ENCODE measurements at places on chromosomes 16 and 17.

GRCh38 chr17:69819316-69820087 is 255.5 kb upstream of the KCNJ16 start:
- no peak for DNase-seq

DNA sequence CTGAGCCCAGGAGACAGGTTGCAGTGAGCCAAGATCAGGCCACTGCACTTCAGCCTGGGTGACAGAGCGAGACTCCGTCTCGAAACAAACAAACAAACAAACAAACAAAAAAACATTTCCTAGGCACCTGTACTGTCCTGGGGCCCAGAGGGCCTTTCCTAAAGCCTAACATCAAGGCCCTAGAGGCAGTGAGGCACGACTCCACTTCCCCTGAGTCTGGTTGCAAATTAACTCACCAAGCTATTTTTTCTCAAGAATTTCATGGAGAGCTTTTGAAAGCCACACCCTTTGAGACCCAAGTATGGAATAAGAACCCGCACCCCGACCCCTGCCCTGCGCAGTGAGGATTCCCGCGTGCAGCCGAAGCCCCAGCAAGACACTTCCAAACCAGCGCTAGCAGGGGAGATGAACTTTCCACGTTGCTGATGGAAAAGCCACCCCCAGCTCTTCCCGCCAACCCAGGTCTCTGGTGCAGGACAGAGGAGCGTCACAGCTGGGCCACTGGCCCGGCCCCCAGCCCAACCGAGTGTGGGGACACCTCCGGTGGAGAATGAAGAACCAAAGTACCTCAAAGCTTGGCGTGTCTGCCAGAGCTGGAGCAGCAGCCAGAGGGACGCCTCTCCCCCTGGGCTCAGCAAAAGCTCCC is 1.2 kb downstream of the CHST5 start:
- no peak for DNase-seq

DNA sequence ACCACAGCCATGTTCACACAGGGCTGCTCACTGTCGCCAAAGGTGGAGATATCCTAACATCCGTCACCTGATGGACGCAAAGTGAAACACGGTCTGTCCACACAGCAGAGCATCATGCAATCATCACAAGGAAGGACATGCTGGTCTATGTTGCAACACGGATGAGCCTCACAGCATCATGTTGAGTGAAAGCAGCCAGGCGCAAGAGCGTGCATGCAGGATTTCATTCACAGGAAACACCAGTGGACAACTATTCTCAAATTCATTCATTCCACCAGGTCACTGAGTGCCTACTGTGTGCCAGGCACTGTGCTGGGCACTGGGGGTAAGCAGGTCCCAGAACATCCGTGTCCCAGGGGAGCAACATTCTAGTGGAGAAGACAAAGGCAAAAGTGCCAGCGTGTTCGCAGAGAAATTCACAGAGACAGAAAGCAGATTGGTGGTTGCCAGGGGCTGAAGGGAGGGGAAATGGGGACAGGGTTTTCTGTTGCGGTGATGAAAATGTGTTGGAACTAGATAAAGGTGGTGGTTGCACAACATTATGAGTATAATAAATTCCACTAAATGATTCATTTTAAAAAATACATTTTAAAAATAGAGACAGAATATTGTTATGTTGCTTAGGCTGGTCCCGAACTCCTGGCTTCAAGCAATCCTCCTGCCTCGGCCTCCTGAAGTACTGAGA is 22.7 kb upstream of the KCNJ12 start:
- DNase-seq, result no peak

DNA sequence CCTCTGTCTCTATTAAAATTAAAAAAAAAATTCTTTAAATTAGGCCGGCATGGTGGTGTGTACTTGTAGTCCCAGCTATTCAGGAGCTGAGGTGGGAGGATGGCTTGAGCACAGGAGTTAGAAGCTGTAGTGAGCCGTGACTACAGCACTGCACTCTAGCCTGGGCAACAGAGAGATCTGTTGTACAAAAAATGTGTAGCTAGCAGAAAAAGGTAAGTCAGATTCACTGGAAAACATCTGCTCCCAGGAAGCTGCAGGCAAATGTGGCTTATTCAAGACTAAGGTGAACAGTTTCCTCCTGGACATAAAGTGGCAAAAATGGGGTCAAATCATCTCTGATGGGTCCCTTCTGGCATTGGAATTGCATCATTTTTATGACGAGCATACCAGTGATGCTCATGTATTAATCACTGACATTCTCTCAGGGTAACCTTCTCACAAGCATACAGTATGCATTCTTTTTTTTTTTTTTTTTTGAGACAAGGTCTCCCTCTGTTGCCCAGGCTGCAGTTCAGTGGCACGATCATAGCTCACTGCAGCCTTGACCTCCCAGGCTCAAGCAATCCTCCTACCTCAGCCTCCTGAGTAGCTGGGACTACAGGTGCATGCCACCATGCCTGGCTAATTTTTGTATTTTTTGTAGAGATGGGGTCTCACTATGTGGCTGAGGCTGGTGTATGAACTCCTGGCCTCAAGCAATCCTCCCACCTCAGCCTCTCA is 48.7 kb downstream of the CPPED1 start:
- no peak for DNase-seq

GRCh38 chr16:12449795-12450194 is 353.9 kb downstream of the CPPED1 start:
- no peak for DNase-seq

GRCh38 chr17:17207998-17208397 is 1.9 kb upstream of the PLD6 start:
- no peak for DNase-seq

DNA sequence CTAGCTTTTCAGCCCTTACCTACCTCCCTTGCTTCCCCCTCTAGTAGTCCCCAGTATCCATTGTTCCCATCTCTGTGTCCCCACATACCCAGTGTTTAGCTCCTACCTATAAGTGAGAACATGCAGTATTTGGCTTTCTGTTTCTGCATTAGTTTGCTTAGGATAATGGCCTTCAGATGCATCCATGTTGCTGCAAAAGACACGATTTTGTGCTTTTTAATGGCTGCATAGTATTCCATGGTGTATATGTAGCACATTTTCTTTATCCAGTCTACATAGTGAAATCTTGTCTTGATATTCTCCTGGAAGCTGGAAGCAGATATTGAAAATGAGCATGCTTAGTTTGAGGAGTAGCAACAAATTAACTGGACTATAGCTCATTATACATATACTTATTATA is 45.7 kb upstream of the TANC2 start:
- DNase-seq, result no peak

GRCh38 chr17:14337596-14338079 is 36.8 kb downstream of the HS3ST3B1 start:
- DNase-seq, result no peak

DNA sequence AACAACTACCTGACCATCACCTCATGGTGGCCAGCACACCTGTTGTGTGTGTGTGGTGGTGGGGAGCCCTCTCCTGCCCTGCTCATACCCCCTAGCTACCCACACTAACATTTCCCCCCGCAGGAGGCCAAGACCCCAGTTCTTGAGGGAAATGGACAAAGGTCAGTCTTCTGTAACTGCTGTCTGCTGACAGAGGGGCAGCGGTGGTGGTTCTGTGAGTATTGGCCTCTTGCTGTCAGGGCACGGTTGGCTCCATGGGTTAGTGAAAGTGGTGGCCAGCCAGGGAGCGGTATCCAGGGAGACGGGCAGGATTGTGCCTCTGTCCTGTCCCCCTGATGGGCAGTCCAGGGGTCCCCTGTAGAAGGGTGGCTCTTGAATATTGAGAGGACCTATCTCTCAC is 26.2 kb downstream of the ZNF778 start:
- DNase-seq, result no peak

- no peak for DNase-seq
Measured at GRCh38 chr16:31674686-31675085, 147.0 kb downstream of the AHSP start.

GRCh38 chr16:63617990-63618763 is 1503.7 kb downstream of the CDH11 start:
- no peak for DNase-seq

GRCh38 chr16:87918338-87918737 is 18.0 kb downstream of the CA5A start:
- DNase-seq, result no peak

DNA sequence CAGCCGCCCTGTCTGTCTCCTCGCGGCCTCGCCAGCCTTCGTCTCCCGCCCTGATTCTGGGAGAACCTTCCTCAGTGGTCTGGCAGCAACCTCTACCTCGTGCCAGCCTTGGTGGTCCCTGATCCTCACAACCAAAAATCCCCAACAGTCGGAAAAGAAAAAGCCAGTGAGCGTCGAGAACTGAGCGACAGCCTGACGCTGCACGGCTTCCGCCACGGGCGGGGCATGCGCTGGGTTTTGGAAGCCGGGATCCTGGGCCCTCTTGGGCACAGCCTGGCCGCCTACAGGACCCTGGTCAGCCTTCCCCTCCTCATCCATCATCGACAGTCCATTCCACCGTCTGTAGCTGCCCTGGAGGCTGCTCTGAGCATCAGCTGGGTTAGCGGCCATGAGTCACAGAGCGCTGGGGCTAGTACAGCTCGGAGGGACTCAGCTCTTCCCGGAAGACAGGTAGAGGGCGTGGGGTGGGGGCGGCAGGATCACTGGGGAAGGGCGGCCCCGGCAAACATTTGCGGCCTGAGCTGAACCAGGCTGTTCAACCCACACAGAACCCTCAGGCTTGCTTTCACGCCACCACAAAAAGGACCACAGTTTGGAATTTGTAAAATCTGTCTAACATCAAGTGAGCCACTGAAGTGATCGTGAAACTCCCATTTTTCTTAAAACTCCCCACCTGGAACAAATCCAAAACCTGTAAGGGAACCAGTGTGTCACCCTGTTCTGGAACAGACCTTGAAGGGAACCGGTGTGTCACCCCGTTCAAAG is 55.4 kb upstream of the DOC2B start:
- DNase-seq, result no peak

DNA sequence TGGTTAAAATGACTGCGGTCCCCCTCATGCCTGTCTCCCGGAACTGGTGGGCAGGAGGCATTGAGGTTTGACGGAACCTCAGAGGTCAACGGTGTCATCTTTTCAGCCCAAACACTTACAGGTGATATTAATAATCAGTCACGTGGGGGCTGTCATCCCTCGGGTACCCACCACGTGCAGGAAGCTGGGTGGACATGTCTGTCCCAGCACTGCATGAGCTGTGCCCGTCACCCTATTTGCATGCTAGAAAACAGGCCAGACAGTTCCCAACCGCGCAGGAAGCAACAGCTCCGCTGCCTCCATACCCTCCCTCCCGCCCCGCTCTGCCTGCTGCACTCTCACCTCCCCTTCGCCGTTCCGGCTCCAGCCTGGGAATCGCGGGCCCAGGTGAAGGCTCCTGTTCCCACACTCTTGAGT is 1.4 kb downstream of the SYNGR3 start:
- DNase-seq, result no peak

GRCh38 chr17:8267480-8268147 is 18.5 kb downstream of the PFAS start:
- no peak for DNase-seq

- no peak for DNase-seq
Measured at GRCh38 chr17:3308603-3309002, 10.4 kb upstream of the OR3A1 start.

DNA sequence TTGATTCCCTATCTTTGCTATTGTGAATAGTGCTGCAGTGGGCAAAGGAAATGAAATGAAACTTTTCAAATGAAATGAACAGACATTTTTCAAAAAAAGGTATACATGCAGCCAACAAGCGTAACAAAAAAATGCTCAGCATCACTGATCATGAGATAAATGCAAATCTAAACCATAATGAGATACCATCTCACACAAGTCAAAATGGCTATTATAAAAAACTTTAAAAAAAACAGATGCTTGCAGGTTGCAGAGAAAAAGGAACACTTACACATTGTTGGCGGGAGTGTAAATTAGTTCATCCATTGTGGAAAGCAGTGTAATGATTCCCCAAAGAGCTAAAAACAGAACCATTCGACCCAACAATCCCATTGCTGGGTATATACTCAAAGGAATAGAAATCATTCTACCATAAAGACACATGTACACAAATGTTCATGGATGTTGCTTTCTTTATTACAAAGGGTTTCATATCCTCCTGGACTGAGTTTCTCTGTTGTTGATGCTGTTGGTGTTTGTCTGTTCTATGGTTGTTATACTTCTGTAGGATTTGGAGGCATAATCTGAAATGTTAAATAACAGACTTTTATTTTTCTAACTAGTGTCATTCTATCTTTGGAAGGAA is 99.3 kb upstream of the SOX9 start:
- no peak for DNase-seq

DNA sequence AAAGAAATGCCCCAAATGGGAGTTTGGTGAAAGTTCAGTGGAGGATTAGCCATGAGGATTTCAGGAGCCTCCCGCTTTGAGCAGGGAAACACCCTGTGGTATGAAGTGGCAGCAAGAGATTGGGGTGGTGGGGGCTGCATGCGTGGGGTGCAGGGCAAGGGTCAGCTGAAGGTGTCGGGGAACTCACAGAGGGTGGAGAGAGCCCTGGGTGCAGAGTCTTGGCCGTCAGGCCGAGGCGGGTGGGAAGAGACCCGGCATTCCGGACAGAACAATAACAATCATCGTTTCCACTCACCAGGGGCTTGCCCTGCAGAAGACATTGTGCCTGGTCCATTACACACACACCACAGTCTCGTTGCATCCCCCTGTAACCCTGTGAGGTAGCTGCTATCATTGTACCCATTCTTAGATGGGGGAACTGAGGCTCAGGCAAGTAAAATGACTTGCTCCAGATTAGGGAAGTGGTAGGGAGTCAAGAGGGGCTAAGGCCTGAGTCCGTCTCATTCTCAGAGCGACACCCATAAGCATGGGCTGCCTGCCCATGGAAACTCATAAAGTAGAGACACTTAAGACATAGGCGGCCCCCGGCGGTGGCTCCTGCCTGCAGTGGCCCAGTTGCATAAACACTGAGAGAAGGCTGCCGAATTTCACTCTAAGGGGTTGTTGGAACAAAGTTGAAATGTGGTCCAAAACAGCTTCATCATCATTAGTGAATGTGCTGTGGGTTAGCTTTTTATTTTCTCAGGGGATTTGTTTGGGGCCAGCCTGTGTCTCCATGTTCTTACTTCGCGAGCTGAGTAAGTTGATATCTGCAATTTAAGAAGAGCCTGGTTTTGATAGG is 93.3 kb downstream of the CMIP start:
- no peak for DNase-seq

DNA sequence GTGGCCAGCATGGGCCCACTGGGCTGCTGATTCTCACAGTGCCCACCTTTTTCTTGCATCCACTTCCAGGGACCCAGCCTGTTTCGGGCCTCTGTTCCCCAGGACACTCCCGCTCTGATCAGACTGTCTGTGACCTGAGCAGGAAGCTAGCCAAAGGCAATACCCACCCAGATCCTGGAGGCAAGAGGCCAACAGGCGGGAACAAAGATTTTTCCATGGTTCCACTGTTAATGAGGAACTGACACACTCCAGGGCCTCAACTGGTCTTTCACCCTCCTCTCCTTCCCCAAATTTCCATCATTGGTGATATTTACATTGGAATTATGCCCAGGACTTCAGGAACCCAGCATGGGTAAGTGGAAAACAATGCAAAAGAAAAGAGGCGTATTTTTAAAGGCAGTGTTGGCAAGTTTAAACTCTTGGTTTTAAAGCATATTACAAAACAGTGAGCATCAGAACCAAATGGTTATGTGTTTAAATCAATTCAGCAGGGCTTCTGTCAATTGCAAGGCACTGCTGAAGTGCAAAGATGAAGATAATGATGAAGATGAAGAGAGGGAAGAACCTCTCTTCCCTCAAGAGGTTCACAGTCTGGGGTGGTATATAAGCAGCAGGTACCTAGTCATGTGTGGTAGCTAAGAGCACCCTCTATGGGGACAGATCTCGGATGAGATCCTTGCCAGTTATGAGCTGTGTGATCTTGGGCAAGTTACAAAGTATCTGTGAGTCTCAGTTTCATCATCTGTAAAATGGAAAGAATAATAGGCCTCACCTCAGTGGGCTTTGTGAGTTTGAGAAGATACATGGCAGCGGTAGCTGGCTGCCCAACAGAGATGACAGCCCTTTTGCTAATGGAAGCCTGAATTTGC is 14.4 kb upstream of the ATP2A3 start:
- no peak for DNase-seq
